Hematopoietic multipotent progenitor cell treated with erythropoietin and hydrocortisone succinate and interleukin-3 and kit ligand, for 8 days (in vitro differentiated cells): ENCODE measurements at places on chromosomes 7 and 10.

DNA sequence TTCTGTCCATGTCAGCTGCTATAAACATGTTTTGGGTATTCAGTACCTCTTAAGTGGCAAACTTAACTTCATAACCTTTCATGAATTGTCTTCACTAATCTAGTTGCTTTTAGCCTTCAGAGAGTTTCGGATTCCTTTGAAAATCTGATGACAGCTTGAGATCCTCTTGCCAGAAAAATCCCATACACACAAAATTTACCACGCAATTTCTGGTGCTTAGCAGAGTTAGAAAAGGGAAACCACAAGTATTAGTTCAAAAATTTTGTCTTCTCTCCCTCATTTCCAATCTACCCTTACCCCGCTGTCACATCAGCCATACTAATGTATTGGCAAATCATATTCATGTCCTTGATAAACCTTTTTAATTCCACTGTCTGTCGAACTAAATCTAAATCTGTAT is 72.7 kb upstream of the TMEM106B start:
- DNase-seq, result no peak

- no peak for DNase-seq
Measured at GRCh38 chr10:37854626-37855025, 2.8 kb downstream of the ZNF248 start.

DNA sequence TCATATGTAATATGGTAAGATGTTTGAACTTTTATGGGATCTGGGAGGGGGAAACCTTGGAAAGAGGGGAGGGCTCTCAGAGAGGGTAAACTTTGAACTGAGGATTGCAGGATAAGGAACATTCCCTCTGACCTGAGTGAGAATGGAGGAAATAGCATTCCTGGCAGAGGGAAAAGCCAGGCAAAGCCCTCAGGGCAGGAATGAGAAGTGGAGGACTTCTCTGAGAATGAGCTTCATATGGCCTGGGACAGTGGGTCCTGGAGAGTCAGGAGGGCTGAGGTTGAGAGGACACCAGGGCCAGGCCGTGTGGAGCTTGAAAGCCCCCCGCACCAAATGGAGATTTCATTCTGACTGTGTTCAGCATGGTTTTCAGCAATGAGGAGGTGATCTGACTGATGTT is 34.2 kb downstream of the NPVF start:
- DNase-seq, result no peak

- DNase-seq, result no peak
Measured at GRCh38 chr10:103448746-103449145, 3.4 kb downstream of the CALHM2 start.

DNA sequence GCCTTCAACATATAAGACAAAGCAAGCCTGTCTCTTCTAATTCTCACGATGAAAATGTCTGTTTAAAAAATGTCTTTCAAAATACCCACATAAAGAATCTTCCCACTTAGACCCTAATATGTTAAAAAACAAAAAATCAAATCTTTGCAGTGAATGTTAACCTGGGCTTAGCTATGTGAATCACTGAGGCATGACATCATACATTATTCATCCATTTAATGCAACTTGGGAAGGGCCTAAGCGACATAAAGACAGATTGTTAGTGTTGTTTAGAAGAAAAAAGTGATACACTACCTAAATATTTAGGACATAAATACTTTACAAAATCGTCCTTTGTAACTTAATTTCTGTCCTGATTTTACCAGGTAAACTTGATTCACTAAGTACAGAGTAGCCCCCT is 648.5 kb upstream of the NRP1 start:
- DNase-seq, result no peak

- peak; percentile 29 for DNase-seq
Measured at GRCh38 chr7:26166684-26167266, 14.8 kb downstream of the NFE2L3 start.

DNA sequence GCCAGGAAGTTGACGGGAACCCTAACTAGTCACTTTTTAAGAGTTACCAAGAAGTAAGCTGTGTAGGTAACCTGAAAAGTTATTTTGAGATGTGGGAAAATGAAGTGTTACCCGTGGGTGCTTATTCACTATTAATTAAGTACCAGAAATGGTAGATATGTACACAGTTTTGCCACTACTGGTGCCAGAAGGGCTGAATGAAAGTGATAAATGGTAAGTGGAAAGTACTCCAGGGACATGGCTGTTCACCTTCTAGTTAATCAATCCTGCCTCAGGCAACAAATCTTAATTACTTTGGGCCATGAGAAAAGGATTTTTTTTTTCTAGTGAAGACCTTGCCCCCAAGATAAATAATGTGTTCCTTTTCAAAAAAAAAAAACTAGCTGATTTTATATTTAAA is 15.8 kb downstream of the NET1 start:
- no peak for DNase-seq

DNA sequence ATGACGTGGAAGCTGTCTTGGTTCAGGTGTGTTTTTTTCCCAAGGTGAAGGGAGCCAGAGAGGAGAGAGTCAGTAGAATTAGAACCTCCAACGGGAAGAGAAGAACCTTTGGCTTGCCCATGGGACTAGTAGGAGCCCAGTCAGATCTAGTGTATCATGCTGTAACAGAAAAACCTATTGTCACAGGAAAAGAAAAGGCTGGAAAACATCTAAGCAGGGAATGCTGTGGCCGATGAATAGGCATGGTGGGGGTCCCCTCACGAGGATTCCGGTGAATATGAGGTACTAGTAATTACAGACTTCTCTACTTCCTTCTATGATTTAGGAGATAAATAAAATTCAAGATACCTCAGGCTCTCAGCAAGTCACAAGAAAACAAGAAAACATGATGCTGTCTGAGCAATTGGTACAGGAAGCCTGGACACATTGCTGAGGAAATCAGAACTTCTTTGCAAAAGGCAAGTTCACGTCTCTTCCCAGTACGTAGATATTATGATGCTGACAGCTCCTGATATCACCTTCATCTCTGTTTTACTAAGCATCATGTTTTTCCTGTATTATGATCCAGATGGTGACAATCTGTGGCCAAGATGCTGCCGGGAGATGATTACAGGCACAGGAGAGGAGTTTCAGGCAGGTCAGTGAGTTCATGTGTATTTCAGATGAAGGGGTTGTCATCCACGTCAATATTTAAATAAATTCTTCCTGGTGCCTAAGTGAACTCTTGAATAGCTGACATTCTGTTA is 54.3 kb upstream of the NPY start:
- DNase-seq, result no peak

- DNase-seq, result no peak
Measured at GRCh38 chr10:94936721-94937120, 1.7 kb upstream of the CYP2C9 start.

- no peak for DNase-seq
Measured at GRCh38 chr7:67364441-67365017, 367.9 kb downstream of the TYW1 start.

GRCh38 chr7:110685899-110686298 is 405.0 kb upstream of the LRRN3 start:
- no peak for DNase-seq

GRCh38 chr10:76624470-76624869 is 1013.1 kb downstream of the KCNMA1 start:
- no peak for DNase-seq

- DNase-seq, result no peak
Measured at GRCh38 chr7:8214244-8214824, 47.6 kb downstream of the ICA1 start.

GRCh38 chr10:102537367-102537766 is 33.6 kb downstream of the SUFU start:
- DNase-seq, result no peak

GRCh38 chr7:155262031-155262430 is 35.6 kb upstream of the INSIG1 start:
- DNase-seq, result no peak

- no peak for DNase-seq
Measured at GRCh38 chr7:26136831-26137230, 15.2 kb upstream of the NFE2L3 start.

DNA sequence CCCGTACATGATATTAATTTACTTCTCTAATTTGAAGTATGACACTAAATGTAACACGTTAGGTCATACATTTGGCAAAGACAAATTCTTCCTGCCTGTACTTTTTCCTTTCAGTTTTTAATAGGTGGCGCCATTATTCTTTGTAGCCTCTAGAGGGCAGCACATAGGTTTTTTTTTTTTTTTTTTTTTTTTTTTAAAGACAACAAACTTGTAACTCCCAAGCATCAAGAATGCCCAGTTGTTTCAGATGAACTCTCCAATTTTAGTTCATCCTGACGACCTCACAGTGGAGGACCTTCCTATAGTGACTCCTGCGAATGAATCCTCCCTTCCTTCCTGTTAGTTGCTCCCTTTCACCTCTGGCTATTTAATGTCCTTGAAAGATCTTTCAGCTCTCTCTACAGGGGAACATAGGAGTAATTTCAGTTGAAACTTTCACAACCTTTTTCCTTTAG is 139.3 kb upstream of the HDAC9 start:
- peak; percentile 58 for DNase-seq

- no peak for DNase-seq
Measured at GRCh38 chr10:58741673-58742072, 229.0 kb downstream of the BICC1 start.

DNA sequence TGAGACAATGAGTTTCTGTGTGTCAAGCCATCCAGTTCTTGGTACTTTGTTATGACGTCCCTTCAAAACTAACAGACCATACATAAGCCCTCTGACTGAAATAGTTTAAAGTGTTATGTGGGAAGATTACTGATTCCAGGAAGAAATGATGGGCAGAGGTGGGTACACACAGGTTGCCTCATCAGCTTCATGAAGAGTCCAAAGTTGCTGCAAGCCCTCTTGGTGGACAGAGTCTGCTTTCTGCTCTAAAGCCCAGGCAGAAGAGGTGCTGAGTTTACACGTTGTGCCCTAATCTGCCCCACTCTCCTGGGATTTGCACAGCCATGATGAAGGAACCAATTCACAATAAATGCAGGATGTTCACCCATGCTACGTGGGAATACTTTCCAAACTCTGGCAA is 187.4 kb downstream of the PARD3 start:
- DNase-seq, result no peak

GRCh38 chr7:74653686-74654181 is 3.8 kb upstream of the GTF2I start:
- DNase-seq, result no peak

GRCh38 chr10:3107426-3107961 is 40.1 kb downstream of the PFKP start:
- DNase-seq, result no peak
